AG04449 (cell line): ENCODE measurements at places on chromosomes 12 and 14.

GRCh38 chr12:60387356-60387755, 791.5 kb downstream of the SLC16A7 start:
- DNase-seq = no peak

DNA sequence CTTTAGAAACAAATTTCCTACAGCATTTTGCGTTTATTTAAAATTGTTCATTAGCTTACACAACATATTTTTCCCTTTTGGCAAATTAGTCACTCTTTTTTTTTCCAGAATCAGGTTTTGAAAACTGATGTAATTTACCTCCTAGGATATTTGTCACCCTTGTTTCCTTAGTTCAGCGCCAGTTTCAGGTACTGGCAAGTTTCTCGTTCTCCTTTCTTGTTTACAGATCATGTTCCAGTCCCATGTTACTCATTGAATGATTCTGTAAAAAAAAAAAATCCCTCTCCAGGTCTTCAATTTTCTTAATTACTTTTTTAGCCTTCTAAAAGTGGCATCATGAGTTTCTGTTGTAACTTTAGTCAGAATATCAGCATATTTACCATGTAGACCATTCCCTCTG, 2.7 kb downstream of the PPP4R4 start:
- DNase-seq = no peak

DNA sequence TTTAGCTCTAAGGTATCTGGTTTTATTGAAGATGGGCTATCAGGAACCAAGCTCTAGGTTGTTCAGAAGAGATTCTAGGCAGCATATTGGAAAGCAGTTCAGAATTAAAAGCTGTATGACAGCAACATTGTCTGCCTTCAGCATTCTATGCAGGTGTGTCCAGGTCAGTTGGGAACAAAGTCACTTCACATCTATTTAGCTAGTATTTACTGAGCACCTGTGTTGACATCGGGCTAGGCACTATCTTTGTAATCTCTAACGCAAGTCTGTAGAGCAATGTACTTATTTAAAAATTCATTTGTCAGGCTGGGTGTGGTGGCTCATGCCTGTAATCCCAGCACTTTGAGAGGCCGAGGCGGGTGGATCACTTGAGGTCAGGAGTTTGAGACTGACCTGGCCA, 6.8 kb upstream of the EID3 start:
- no peak for DNase-seq

DNA sequence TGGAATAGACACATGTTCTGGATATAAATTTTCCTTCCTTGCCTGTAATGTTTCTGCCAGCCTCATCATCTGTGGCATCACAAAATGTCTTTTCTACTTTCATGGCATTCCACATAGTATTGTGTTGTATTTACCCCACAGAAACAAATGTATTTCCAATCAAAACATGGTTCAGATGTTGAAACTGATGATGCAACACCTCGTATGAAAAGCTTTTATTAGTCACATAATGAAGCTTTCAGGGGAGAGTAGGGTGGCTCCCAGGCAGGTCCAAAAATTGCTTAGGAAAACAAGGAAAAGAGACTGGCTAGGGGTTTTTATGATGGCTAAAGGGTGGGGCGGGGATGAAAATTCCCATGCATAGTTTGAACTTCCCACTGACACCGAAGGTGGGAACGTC, 29.1 kb upstream of the ZNF641 start:
- no peak for DNase-seq

GRCh38 chr12:100858656-100859055, 64.1 kb downstream of the ANO4 start:
- no peak for DNase-seq

- no peak for DNase-seq
These were observed 154.2 kb downstream of the APAF1 start for GRCh38 chr12:98799146-98799810.

DNA sequence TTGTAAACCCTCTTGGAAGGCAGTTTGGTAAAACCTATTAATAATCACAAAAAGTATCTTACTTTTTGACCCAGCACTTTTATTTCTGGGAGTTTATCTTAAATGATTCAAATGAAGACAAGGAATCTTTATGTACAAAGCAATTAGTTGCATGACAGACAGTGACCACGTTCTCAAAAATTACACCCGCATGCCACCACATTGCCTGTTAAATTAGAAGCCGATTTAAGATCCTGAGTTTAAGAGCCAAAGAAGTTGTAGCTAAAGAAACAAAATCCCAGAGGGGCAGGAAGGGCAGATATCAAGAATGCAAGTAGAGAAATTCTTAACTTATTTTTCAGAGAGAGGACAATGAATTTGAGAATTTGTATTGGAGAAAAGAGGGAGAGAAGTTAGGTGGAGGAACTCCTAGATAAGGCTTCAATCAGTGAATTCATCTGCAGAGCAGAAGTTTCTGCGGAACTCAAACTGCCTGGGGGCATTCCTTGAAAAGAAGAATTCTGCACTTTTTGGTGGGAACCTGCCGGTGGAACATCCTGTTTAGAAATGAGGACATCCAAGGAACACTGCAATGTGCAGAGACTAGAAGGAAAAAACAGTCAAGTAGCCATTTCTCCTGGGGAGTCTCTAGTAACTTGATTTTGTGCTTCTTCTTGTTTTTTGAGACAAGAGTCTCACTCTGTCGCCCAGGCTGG, 1.1 kb upstream of the RIOX1 start:
- DNase-seq = no peak

DNA sequence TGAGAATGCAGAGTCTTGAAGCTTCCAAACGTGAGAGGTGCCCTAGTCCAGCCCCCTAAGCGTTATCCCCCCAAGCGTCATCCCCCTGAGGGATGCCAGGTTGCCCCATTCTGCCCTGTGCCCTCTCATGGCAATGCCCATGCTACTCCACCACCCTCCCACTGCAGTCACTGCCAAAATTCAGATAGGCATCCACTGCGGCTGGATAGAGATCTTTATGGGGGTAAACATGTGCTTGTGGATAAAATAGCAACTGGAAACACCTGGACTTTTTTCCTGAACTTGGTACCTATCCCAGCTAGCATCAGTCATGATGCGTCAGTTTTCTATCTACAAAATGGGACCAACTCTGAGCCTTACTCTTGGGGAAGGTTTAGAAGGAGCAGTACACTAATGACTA, 92.7 kb upstream of the HOXC13 start:
- no peak for DNase-seq

- no peak for DNase-seq
These were observed 3.6 kb downstream of the UBC start for GRCh38 chr12:124910561-124911478.

- no peak for DNase-seq
These were observed 204.9 kb upstream of the RMST start for GRCh38 chr12:97257726-97258125.

GRCh38 chr12:54386403-54387113, 2.0 kb upstream of the ZNF385A start:
- no peak for DNase-seq

DNA sequence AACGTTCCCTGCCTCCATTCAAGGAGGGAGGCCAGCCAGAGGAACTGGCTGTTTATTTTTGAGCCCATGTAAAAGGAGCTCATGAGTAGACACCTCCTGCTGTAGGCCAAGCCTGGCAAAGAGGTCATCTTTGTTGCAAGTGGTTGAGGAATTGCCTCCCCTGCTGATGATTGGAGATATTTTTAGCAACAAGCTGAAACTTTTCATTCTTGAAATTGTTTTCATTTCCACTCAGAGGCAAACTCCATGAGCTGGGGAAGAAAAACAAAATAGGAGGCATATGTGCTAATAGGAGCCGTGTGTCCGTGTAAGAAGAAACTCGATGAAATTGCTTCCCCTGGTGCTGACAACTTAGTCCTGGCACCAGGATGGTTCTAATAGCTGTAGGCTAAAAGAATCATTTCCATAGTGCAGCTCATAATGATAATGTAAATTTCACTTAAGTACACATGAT, 440.1 kb upstream of the FAR2 start:
- DNase-seq = peak; percentile 88

DNA sequence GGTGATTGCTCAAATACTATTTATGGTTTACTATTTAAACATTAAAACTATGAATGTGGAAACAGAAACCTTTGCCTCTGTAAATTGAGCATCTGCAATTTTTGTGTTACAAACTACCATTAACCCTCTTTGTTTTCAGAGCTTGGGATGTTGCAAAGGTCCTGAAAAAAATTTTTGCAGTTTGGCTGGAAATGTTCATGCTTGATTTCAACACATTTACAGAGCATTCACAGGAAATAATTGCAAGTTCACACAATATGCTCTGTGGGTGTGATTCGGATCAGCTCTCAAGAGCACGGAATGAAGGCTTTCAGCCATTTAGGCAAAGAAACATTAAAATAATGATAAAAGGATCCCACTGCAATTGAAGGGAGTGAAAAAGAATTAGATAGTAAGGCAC, 232.9 kb downstream of the ATP23 start:
- no peak for DNase-seq

- DNase-seq = no peak
These were observed 46.4 kb downstream of the EMP1 start for GRCh38 chr12:13242936-13243335.

DNA sequence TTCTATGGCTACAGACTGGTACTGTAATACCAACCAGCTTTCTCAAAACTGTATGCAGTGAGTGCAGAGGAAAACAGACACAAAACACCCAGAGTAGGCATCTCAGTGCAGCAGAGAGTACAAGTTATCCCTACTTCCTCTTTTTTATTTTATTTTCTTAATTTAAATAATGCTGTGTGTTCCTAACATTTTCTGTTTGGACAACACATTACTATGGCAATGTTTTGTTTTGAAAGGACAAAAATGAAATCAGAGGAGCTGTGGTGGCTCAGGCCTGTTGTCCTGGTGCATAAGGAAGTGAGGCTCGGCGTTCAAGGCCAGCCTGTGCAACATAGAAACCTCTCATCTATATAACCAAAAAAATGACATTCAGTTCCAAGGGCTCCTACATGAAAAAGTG, 33.7 kb upstream of the SELPLG start:
- DNase-seq = no peak

DNA sequence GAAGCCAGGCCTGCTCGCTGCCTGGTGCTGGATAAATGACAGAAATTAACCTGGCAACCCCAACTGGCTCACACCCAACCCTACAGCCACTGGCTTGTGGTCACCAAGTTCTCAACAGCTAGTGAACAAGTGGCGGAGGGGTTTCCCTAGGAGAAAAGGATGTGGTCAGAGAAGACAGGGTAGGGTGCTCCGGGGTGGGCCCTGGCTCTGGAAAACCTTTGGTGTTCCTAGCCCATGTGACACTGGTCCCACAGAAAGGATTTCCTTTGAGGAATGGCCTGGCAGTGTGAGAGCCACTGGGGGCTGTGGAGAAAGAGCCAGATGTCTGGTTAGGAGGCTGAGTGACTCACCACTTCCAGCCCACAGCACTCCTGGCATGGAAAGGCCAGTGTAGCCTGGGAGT, 8.7 kb downstream of the SYNE3 start:
- DNase-seq = no peak

- no peak for DNase-seq
These were observed 739 bp upstream of the PAX9 start for GRCh38 chr14:36660736-36661505.

DNA sequence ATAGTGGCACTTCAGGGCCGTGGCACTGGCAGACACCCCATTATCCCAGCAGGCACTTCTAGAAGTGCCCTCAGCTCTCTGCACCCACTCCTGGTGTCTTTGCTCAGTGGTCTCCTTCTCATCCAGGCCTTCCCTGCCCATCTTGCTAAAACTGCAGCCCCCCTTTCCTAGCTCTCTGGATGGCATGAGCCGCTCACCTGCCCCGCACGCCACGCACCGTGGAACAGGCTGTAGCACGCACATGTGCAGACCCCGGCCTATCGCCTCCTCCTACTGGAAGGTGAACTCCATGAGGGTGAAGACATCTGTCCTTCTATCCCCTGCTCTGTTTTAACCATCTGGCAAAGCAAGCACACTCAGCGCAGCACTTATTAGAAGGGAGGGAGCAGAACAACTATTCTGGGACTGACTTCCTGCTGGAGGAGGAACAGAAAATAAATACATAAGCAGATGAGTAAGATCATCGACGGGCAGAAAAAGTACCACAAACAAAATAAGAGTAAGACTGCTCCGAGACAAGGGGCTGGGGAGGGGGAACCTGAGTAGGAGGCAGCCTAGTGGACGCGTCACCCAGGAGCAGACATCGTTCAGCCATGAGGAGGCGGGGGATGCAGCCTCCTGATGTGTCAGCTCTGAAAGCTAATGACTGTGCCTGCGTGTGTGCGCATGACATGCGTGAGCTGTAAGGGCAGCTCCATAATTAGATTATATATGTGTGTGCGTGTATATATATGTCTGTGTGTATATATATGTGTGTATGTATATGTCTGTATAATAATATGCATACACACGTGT, 7.8 kb upstream of the FZD10 start:
- DNase-seq = no peak

- DNase-seq = no peak
These were observed 130.7 kb downstream of the TMTC2 start for GRCh38 chr12:82817368-82817767.

DNA sequence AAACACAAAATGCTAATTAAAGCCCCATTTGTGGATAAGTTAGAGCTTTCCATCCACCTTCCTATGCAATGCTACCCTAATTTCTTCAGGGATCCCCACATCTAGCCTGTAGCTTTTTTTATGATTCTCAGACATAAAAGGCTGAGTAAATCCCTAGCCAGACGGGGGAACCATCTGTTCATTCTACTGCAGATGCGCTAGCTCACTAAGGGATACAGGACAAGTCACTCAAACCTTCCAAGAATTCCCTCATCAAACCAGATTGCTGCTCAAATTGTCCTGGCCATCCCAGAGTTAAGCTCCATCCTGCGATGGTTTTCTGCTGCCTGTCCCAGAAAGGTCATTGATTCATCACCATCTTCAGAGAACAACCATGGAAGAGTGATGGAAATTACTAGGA, 56.7 kb downstream of the MYRFL start:
- DNase-seq = no peak

GRCh38 chr12:126218697-126219096, 1153.5 kb downstream of the AACS start:
- DNase-seq = no peak

- DNase-seq = peak; percentile 88
These were observed 341.2 kb downstream of the C12orf75 start for GRCh38 chr12:105671720-105672119.

GRCh38 chr12:67705394-67706370, 57.1 kb downstream of the DYRK2 start:
- DNase-seq = peak; percentile 84

GRCh38 chr12:12486661-12487240, 75.9 kb downstream of the DUSP16 start:
- no peak for DNase-seq

DNA sequence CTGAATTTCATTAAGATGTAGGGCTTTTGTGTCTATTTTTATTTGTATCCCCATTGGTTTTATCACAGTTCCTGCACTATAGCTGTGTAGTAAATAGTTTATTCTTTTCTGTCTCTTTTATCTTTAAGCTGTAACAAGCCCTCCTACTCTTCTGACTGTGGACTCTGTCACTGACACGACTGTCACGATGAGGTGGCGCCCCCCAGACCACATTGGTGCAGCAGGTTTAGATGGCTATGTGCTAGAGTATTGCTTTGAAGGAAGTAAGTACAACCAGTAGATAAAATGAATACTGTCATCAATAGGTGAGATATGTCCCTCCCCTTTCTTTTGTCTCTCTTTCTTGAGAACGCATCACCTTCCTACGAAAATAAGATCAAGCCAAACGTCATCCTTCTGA, 34.1 kb upstream of the CHPT1 start:
- DNase-seq = no peak

- DNase-seq = no peak
These were observed 106.0 kb upstream of the TMTC1 start for GRCh38 chr12:29889737-29890136.
